Cerebellar nuclear complex (tissue), 1 donor: ENCODE measurements at places on chromosomes 1 and 21.

DNA sequence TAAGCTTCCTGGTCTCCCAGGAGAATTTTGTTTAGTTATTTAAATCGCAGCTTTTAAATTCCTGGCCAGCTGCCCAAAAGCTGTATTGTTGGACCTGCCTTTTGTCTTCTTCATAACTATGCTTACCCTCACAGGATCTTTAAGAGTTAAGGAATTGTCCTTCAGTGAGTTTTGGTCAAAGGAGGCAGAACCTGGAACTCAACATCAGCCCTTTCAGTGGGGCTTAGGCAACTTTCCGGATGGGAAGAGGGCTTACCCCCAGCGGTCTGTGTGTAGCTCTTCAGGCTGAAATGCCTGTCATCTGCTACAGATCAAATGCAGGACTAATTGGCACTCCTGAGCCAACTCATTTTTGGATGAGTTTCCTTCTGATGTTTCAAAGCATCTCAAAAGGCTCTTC is 402.6 kb downstream of the SIPA1L2 start:
- DNase-seq, result no peak

DNA sequence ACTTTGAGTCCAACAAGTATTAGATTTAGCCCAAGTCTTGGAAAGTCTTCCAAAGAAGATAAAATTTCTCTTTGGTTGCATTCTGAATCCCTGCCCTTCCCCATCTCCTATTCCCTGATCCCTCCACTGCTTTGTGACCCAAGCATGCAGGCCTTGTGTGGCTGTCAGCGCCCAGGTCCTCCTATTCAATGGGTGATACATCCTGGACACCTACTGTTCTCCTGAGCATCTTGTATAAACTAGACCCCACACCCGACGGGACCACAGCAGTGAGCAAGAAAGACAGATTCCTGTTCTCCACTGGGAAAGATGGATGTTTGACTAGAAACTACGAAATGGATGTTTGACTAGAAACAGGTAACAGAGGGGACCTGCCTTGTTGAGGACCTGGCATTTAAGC is 136.6 kb downstream of the KIF26B start:
- DNase-seq, result no peak

- no peak for DNase-seq
Measured at GRCh38 chr1:98197356-98197755, 276.5 kb upstream of the DPYD start.

DNA sequence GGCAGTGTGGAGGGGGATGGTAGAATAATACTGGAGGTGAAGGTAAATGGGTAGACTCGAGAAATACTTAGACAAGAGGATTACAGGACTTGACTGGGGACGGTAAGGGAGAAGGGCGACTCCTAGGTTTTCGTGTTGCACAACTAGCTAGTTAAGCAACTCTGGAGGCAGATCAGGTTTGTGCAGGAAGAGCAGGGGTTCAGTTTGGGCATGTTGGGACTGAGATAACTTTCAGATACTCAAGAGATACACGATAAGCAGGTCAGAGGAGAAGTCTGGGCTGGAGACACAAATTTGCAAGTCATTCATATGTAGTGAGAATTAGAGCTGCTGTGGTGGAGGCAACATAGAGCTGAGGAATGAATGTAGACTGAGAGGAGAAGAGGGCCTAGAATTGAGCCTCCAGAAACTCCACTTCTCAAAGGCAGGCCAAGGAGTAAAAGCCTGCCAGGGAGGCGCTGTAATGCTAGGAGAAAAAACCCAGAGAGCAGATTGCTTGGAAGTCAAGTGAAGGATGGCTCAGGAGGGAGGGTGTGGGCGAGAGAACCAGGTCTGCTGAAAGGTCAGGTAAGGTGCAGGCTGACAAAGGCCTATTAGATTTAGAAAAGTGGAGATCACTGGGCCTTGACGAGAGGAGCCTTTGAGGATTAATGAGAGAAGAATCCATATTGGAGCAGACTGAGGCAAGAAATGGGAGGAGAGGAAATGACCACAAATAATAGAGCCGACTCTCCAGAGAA is 20.8 kb downstream of the MAB21L3 start:
- no peak for DNase-seq

DNA sequence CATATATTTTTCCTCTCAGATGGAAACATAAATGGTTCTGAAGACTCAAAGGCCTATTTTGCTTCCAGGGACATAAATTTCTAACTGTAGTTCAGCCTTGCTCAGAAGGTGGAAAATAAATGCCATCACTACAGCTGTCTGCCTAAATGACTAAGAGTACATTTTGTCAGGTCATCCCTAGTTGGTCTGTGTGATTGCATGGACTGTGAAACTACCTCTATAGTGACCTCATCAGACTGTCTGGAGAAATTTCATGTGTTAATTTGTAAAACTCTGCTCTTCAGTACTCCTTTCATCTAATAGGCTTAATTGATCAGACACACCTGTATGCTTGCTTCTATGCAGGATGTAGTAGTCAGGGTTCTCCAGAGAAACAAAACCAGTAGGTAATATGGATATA is 886.9 kb downstream of the AMY1C start:
- DNase-seq, result no peak

DNA sequence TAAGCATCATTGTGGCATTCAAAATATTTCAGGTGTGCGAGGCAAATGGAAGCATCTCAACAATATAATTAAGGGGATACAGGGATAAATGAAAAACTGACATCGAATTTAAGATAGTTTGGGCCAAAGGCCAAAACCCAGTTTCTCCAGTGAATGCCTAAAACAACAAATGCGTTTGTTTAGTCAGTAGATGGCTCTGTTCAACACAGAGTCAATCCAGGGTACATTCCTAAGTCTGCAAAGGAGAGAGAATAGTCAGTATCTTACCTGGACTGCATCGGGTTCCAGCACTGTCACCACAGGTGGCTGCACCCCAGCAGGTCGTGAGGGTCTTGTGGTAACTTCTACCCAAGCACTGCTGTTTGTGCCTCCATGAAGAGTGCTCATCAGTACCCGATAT is 321.1 kb downstream of the KCTD3 start:
- no peak for DNase-seq

DNA sequence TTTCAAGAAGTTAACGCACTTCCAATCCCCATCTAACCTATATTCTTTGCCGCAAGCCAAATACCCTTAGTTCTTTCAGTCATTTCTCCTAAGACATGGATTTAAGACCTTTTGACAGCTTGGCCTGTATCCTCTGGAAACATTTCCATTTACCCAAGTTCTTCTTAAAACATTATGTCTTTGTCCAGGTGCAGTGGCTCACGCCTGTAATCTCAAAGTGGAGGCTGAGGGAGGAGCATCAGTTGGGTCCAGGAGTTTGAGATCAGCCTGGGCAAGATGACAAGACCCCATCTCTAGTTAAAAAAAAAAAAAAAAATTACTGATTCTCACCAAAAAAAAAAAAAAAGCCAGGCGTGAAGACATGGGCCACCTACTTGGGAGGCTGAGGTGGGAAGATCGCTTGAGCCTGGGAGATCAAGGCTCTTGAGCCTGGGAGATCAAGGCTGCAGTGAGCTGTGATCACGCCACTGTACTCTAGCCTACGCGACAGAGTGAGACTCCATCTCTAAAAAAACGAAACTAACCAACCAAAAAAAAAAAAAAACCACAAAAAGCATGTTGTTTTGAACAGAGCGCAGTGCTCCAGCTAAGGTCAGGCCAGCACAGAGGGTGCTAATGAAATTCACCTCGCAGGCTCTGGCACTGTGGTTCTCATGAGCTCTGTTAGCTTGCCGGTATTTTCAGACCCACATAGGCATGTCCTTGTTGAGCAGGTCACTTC is 36.0 kb downstream of the NUAK2 start:
- DNase-seq, result no peak

DNA sequence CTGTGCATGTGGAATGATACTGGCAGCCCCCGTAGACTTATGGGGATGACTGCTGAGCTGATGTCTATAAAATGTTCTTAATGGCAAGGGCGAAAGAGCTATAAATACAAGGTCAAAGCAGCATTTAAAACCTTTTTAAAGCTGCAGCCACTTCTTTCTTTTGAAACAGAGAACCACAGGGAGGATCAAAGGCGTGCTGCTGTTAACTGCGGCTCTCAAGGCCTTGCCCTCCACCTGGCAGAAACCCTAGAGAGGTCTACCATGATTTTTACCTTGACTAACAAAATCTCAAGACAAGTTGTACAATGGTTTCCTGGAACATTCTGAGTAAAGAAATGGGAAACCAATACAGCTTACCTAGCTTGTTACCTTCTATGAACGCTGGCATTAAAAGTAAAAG is 89.7 kb downstream of the SLC45A1 start:
- DNase-seq, result no peak

DNA sequence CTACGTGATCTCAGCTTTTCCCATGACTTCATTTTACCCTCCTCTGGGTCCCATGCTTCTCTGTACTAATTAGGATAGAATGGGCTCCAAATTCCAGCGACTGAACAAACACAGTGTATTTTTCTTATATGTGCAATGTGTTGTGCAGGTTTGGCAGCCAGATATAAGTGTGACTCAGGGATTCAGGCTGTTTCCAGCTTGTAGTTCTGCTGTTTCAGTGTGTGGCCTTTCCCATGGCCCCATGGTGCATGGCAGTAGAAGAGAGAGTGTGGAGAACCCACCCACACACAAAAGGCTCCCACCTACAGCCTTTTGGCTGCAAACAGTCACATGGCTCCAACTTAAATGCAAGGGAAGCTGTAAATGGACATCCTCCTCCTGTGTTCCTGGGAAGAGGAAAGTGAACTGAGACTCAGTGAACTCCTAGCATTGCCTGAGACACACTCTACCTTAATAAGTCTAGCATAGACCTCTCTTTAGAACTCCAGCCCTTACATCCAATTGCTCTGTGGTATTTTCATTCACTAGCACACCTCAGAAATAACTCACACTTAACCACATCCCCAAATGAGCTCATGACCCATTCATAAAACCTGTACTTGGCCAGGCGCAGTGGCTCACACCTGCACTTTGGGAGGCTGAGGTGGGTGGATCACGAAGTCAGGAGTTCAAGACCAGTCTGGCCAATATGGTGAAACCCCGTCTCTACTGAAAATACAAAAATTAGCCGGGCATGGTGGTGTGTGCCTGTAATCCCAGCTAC is 58.7 kb downstream of the KIAA0040 start:
- DNase-seq, result no peak

GRCh38 chr21:14080764-14081096 is 130.0 kb downstream of the LIPI start:
- DNase-seq, result no peak

DNA sequence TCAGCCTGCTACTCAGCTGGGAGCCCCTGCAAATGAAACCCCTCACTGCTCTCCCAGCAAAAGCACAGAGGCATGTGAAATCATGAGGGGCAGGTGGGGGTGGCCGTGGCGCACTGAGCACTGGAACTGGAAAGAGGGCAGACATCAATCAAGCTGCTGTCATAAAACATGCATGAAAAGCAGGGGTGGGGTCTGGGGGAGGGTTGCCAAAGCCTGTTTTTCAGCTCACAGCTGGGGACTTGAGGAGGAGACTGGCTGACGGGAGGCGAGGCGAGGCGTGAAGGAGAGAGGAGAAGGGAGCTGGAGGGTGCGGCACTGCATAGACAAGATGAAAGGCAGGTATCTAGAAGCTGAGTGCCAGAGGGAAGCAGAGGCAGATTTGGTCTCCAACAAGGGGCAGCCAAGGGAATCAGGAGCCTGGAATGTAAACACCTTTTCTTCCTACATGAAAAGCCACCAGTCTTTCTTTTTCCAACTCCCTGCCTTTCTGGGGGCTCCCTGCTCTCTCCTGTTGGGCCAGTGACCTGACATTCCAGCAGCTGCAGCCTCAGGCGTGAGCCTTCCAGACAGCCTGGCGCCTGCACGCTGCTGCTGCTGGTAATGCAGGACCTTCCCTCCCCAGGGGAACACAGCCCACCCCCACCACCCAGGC is 87.0 kb downstream of the NMNAT2 start:
- no peak for DNase-seq

DNA sequence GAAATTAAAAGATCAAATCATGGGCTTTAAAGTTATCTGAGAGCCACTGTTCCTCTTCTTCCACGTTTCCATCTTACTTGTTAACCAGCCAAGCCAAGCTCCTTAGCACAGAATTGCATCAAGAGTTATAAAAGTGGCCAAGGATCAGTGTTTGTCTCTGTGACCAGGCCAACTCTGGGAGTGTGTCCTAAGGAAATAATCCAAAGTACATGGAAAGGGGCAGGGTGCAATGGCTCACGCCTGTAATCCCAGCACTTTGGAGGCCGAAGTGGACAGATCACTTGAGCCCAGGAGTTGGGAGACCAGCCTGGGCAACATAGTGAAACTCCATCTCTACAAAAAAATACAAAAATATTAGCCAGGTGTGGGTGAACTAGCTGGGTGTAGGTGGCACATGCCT is 10.0 kb upstream of the MPZL1 start:
- no peak for DNase-seq

- no peak for DNase-seq
Measured at GRCh38 chr1:183936009-183936408, 101.5 kb downstream of the COLGALT2 start.

GRCh38 chr21:41142051-41142795 is 25.7 kb upstream of the BACE2 start:
- no peak for DNase-seq

- no peak for DNase-seq
Measured at GRCh38 chr1:22677931-22678896, 25.2 kb downstream of the C1QB start.

DNA sequence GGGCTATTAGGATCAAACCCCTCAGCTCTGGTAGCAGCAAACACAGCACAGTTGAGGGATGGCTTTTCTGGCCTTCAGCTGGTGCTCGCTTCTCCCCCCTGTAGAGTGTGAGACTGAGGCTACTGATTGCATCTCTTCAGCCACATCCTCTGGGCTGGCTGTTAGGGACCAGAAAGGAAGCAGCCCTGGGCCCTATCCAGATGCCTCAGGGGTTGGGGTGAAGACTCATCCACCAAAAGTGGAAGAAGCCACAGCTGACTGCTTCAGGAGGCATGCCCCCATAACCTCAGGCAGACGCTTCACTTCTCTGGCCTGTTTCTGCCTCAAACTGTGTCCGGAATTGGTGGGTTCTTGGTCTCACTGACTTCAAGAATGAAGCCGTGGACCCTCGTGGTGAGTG is 6.2 kb upstream of the TMEM200B start:
- DNase-seq, result no peak

DNA sequence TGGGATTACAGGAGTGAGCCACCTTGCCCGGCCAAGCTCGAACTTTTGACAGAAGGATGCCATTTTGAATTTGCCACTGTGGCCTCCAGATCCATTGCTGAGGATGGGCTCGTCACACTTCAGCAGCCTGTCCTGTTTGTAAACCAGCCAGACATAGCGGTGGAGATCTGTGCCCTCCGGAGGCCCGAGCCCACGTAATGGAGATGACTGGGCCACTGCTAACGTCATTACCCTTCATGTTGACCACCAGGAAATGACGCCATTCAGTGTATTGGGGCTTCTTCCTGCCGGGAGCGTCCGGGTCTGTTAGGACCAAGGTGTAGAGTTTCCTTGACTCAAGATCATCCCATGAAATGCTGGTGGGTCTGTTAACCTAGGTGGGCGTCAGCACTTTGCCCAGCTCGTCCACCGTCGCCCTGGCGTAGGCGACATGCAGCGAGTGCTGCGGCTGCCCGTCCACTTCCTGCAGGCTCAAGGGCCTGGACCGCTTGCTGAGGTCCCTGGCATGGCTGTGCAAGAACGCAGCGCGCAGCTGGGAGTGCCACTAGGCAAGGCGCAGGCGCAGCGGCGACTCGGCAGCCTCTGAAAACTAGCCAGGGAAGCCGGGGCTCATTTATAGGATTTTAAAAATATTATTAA is 40.8 kb downstream of the PTPRC start:
- DNase-seq, result no peak
